Activated CD4-positive, alpha-beta memory T cell treated with anti-CD3 and anti-CD28 coated beads, Interleukin-2, amount 10 ng/mL, durations not matched to agents 7 days and 5 days (primary cell): ENCODE measurements at places on chromosomes 5 and 9. TPM values are rescaled to one million over a fixed set of nuclear protein-coding genes. Genes with fewer than 3 reads are reported as not detected.
A peak's percentile ranks its signal among the peaks of the same experiment; 100 is the strongest.

DNA sequence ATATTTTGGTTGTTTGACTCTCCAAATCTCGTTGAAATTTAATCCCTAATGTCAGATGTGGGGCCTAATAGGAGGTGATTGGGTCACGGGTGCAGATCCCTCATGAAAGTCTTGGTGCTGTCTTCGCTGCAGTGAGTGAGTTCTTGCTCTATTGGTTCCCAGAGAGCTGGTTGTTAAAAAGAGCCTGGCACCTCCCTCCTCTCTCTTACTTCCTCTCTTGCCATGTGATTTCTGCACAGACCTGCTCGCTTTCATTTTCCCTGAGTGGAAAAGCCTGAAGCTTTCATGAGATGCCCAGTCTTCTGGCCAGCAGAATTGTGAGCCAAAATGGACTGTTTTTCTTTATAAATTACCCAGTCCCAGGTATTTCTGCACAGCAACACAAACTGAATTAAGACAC, 221.6 kb downstream of the MAT2B start:
- DNase-seq: no peak

DNA sequence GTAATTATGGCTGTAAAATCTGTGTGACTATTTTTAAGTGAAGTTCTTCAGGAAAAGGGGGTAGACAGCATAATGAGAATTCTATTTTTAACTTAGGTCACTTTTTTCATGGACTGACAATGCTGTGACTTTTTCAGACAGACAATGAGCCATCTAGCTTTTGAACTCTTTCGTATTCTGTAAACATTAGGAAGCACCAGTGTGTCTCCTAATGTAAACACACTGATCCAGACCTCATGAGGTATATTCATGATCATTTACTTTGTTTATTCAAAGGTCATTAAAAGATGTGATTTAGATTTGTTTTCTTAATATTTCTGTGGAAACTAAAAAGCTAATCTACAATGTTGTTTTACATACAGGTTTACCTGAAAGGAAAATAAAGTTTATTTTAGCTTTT, 352.6 kb downstream of the ADGRV1 start:
- no peak for DNase-seq

DNA sequence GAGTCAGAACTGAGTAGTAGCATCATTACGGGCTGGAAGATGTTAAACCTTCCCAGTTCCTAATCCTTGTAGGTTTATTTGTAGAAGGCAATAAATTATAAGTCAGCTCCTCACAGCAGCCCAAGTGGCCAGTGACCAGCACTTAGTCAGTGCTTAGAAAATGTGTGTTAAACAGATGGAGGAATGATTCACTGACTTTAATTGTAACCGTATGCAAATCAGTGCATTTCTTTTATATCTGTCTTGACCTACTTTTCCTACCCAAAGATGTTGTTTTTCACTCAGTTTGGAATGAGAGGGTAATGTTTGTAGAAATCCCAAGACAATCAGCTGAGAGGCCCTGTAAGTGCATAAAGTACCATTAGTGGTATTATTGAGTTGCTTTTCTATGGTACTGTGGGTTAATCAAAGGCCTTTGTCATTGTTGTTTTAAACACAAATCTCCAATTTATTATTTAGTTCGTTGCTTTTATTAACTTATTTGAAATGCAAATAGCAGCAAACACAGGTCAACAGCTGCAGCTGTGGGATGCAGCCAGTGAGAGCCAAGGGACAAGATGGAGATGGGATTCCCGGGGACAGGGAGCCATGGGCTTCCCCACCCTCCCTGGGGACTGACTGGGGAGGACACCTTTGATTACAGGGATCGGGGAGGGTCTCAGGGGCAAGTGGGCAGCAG, 49.8 kb downstream of the MAP1B start:
- no peak for DNase-seq

GRCh38 chr5:138466900-138467710, 1.8 kb downstream of the EGR1 start:
- peak; percentile 41 for DNase-seq

- DNase-seq: no peak
Measured at GRCh38 chr9:87071473-87071872, 124.2 kb upstream of the GAS1 start.

DNA sequence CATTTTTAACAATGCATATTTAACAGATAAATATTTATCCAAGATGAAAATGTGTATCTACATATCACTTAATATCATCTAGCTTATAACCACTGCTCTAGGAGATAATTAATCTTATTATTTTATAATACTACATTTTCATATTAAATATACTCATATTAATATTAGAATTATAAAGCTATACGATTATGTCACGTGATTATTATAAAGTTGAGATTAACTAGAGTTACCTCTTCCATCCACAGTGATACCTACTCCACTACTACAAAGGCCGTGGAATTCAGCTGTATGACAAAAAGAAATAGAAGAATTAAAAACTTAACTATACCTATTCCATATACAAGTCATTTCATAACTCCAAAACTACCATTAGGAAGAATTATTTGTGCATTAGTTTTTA, 171.9 kb downstream of the FBN2 start:
- DNase-seq: no peak

GRCh38 chr5:169354263-169354662, 53.3 kb upstream of the SLIT3 start:
- DNase-seq: no peak

DNA sequence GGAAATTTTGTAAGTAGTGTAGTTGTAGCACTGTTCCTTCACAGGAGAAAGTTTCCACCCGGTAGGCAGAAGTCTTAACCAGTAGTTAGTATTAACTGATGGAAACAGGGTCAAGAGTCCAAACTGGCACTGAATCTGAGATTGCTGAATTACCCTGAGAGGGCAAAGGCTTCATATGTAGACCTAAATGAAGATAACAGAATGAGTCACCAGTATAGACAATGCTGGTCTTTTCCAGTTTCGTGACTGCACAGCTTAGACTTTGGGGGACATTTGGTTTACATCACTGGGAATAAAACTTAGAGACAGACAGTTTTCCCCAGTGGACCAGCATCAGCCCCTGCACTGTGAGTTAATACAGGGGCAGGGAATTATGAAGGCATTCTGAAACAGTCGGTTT, 60.5 kb downstream of the PCSK5 start:
- DNase-seq: no peak

- no peak for DNase-seq
Measured at GRCh38 chr5:61322738-61323725, 9.0 kb upstream of the ZSWIM6 start.

GRCh38 chr9:108535526-108535925, 320.3 kb downstream of the ACTL7B start:
- no peak for DNase-seq

DNA sequence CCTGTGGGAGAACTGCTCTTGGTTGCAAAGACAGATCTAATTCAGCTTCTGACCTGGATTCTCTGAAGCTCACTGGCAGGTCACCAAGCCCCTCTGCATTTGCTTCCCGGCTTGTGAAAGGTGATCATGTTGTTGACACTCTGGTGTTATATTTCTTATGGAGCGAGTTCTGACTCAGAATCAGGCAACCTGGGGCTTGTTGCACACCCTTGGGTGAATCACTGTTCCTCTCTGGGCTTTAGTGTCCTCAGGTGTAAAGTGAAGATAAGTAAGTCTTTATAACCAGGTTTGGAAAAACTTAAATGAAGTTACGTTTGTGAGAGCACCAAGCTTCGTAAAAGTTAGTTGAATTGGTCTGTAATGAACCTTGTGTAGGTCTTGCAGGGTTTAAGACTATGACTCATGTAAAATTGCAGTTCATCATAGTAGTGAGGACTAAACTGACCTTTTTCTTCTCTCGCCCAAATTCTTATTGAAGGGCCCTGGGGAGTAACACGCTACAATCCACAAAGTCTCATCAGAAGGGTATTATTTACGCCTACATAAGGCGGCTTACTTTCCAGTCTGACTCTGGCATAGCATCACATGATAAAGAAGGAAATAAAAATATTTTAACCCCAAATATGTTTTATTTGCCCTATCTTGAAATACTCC, 218.6 kb downstream of the TMEM38B start:
- DNase-seq: no peak

DNA sequence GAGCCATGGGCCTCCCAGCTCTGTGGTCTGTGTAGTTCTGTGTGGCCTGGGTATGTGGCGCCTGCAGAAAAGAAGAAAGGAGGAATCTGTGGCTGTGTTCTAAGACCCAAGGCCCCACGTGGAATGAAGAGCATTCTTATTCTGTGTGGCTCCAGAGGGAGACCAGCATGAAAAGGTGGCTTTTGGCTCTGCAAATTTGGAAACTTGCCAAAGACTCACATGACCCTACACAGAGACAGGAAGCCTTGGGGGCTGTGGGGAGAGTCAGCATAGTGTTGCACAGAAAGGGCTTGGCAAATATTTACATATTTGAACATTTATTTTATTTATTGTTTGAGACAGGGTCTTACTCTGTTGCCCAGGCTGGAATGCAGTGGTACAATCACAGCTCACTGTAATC, 193.3 kb downstream of the TMEM38B start:
- no peak for DNase-seq

DNA sequence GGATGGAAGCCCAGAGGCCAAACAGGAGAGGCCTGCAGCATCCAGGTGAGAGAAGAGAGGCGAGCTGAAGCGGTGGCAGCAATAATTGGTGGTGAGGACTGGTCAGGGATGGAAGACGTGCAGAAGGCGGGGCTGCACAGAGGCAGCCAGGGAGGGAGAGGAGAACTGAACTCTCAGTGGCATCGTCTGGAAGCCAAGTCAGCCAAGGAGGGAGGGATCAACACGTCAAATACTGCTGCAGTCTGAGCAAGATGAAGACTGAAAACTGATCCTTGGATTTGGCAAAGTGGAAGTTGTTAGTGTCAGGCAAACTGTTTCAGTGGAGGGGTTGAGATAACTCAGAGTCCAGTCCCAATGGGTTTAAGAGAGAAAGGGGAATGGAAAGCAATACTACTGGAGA, 145.4 kb downstream of the CDK5RAP2 start:
- no peak for DNase-seq

GRCh38 chr9:134783699-134784039, 96.9 kb upstream of the FCN2 start:
- DNase-seq: no peak

GRCh38 chr9:131407717-131408195, 13.9 kb downstream of the PRRC2B start:
- peak; percentile 51 for DNase-seq

- DNase-seq: no peak
Measured at GRCh38 chr9:125472562-125472925, 210.9 kb downstream of the GAPVD1 start.

DNA sequence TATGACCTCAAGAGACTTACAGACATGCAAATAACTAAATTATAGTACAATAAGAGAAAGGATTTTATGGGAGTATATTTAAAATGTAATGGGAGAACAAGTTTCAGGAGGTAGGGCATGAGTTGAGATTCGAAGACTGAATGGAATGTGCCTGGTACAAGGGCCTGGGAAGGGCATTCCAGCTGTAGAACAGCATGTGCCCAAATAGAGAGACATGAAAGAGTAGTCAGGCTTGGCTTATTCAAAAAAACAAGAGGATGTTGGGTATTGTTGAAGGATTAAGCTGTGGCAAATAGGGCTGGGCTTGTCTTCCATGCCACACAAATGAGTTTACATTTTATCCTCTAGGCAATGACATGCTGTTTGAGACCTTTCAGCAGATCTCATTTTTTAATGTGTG, 86.9 kb downstream of the FOCAD start:
- no peak for DNase-seq

GRCh38 chr5:61162832-61163567, 732 bp upstream of the SMIM15 start:
- DNase-seq: no peak

DNA sequence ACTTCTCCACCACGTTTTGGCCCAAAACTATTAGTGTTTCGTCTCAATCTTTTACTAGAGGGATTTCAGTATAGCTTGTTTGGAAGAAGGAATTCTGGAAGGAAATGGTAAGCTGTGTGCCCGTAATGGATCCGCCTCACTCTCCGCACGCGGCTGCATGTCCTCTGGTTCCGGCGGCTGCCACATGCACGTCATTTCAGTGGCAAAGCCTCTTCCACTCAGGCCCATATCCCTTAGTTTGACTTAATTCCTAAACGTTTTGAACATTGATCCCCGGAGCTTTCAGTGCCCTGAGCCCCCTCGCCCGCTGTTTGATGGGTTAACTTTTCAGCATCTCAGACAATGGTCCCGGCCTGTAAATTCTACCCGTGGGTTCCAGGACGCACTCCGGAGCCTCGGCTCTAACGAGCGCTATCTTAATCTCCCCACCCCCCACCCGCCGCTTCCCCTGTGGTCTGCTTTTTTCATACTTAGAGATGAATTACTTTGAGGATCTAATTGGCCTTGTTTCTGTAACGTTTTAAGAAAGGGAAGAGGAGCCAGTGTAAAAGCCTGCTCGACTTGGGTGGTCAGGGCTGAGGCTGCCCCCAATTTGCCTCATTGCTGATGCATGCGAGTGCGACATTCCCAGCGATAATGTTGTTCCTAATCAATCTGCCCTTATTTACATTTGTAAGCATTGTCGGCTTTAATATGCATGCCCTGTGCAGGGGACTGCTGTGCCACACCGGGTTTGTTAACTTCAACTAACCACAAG, 4.6 kb downstream of the PTCH1 start:
- DNase-seq: no peak

DNA sequence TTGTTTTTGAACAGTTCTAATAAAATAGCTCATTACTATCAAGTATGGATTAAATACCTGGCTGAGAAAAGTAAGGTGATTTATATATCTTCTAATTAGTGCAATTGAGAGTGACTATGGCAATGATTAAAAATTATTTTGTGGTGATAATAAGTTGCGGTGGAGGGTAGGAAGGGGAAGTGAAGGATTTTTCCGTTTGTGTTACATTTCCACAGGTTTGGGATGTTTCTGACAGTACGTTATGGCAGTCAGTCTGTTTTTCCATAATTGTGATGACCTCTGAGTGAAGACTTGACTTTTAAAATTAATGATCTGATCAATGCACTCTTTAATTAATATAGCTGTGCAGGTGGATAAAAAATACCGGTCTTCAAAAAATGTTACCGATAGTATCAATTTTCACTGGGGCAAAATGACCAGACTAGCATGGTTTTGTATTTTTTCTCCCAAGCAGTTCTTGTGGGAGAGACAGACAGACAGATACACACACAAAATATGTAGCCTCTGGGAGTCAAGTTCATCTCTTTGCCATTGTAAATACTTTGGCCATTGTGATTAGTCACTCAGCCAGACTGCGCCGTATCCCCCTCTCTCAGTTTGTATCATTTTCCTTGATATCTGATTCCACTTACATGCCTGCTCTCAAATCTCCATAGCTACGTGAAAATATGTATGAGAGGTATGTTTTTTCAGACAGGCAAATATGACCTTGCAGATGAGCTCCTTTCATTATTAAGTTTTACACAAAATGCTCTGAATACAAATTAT, 60.2 kb downstream of the ARHGAP26 start:
- no peak for DNase-seq

Gene ANKRD33B
- total RNA-seq: 9.9 TPM

Gene SLC34A1
- total RNA-seq: 1.5 TPM

Gene PCDHGA6
- 0.10 TPM for total RNA-seq

Gene BAAT
- total RNA-seq: not detected

Gene PDE6A
- not detected for total RNA-seq

Gene ANXA2R
- total RNA-seq: 28.3 TPM

Gene DOCK2
- 270 TPM for total RNA-seq

Gene AQP7
- 0.55 TPM for total RNA-seq

Gene TTC1
- 43.0 TPM for total RNA-seq
